A549 treated with Mapracorat at 1 μM for 4 hours (cell line): ENCODE measurements at places on chromosomes 16 and 17. TPM values are rescaled to one million over a fixed set of nuclear protein-coding genes. Genes with fewer than 3 reads are reported as not detected.

GAS2L2 gene
- total RNA-seq: 0.04 to 0.08 TPM (median 0.08 TPM) in 5 replicates

ALDOC gene
- total RNA-seq: 1.6 to 2.4 TPM (median 2.1 TPM) in 5 replicates

MKS1 gene
- 9.0 to 12.7 TPM (median 11.2 TPM) in 5 replicates for total RNA-seq

ZNF768 gene
- total RNA-seq: 37.5 to 47.8 TPM (median 45.5 TPM) in 5 replicates

GAST gene
- 0.44 to 0.49 TPM in 2 of 5 replicates, not detected in the others for total RNA-seq

ADGRG1 gene
- 141 to 205 TPM (median 184 TPM) in 5 replicates for total RNA-seq

ZNF319 gene
- total RNA-seq: 10.5 to 16.9 TPM (median 14.1 TPM) in 5 replicates

RNF222 gene
- not detected in 5 replicates for total RNA-seq

RPUSD1 gene
- total RNA-seq: 34.6 to 64.0 TPM (median 51.9 TPM) in 5 replicates

SGCA gene
- 0.60 to 2.7 TPM (median 1.6 TPM) in 5 replicates for total RNA-seq

RTN4RL1 gene
- 8.4 to 11.6 TPM (median 9.8 TPM) in 5 replicates for total RNA-seq

ZG16 gene
- not detected in 5 replicates for total RNA-seq

CMTM2 gene
- total RNA-seq: 0.15 TPM in 1 of 5 replicates, not detected in the others

CCDC92B gene
- total RNA-seq: 0.10 to 0.19 TPM (median 0.15 TPM) in 5 replicates

RANGRF gene
- total RNA-seq: 35.4 to 45.9 TPM (median 43.4 TPM) in 5 replicates

SOX9 gene
- total RNA-seq: 7.3 to 9.7 TPM (median 8.1 TPM) in 5 replicates

NPIPB13 gene
- 0.59 to 3.3 TPM (median 3.1 TPM) in 5 replicates for total RNA-seq

NME3 gene
- 31.2 to 64.7 TPM (median 62.4 TPM) in 5 replicates for total RNA-seq

ARSG gene
- total RNA-seq: 1.3 to 1.9 TPM (median 1.5 TPM) in 5 replicates

MT1E gene
- not detected in 5 replicates for total RNA-seq

SMIM36 gene
- not detected in 5 replicates for total RNA-seq

EMP2 gene
- total RNA-seq: 26.4 to 40.4 TPM (median 38.4 TPM) in 5 replicates

NOD2 gene
- total RNA-seq: 0.02 TPM in 1 of 5 replicates, not detected in the others

CCL2 gene
- total RNA-seq: 8.8 to 14.1 TPM (median 10.2 TPM) in 5 replicates

TSPAN10 gene
- 3.8 to 6.7 TPM (median 4.9 TPM) in 5 replicates for total RNA-seq

CDK5R1 gene
- total RNA-seq: 4.6 to 6.3 TPM (median 5.8 TPM) in 5 replicates

C16orf74 gene
- 12.3 to 19.5 TPM (median 15.1 TPM) in 5 replicates for total RNA-seq

NACA2 gene
- not detected in 5 replicates for total RNA-seq

BAHCC1 gene
- 6.4 to 10.5 TPM (median 9.6 TPM) in 5 replicates for total RNA-seq

CORO1A gene
- total RNA-seq: 2.0 to 3.6 TPM (median 2.8 TPM) in 5 replicates

ZC3H7A gene
- 24.7 to 33.2 TPM (median 27.4 TPM) in 5 replicates for total RNA-seq

LRRC36 gene
- 0.08 to 0.09 TPM in 2 of 5 replicates, not detected in the others for total RNA-seq

CNTNAP4 gene
- not detected in 5 replicates for total RNA-seq

NPIPA5 gene
- 0.39 to 1.9 TPM (median 0.44 TPM) in 3 of 5 replicates, not detected in the others for total RNA-seq

FOXJ1 gene
- 0.41 to 0.80 TPM (median 0.70 TPM) in 5 replicates for total RNA-seq

CES3 gene
- 2.3 to 3.6 TPM (median 2.4 TPM) in 5 replicates for total RNA-seq

FAAP100 gene
- 15.9 to 27.5 TPM (median 24.4 TPM) in 5 replicates for total RNA-seq

OTOP2 gene
- 0.08 to 0.10 TPM in 2 of 5 replicates, not detected in the others for total RNA-seq

NFATC2IP gene
- total RNA-seq: 18.0 to 32.6 TPM (median 24.3 TPM) in 5 replicates

C1QTNF1 gene
- 41.8 to 54.0 TPM (median 46.9 TPM) in 5 replicates for total RNA-seq

SULT1A4 gene
- total RNA-seq: 29.2 to 35.9 TPM (median 30.8 TPM) in 5 replicates

CRYM gene
- total RNA-seq: 1.9 to 2.3 TPM (median 2.1 TPM) in 5 replicates
